ENCODE measurements at places on chromosomes 12 and 14.

GRCh38 chr12:4270016-4270830 lies 3.3 kb upstream of the CCND2 start:
- no peak for DNase-seq

- no peak for DNase-seq
Observed at GRCh38 chr12:57177354-57177753, 29.9 kb upstream of the LRP1-AS start.

- no peak for DNase-seq
Observed at GRCh38 chr14:35998303-35998702, 172.2 kb downstream of the BRMS1L start.

GRCh38 chr14:66498311-66498710 lies 9.6 kb upstream of the GPHN start:
- DNase-seq: no peak

DNA sequence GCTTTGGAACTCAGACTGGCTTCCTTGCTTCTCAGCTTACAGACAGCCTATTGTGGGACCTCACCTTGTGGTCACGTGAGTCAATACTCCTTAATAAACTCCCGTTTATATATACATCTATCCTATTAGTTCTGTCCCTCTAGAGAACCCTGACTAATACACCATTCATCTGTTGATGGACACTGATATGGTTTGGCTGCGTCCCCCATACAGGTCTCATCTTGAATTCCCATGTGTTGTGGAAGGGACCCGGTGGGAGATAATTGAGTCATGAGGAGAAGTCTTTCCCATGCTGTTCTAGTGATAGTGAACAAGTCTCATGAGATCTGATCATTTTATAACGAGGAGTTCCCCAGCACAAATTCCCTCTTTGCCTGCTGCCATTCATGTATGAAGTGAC lies 57.0 kb downstream of the OTOGL start:
- no peak for DNase-seq

DNA sequence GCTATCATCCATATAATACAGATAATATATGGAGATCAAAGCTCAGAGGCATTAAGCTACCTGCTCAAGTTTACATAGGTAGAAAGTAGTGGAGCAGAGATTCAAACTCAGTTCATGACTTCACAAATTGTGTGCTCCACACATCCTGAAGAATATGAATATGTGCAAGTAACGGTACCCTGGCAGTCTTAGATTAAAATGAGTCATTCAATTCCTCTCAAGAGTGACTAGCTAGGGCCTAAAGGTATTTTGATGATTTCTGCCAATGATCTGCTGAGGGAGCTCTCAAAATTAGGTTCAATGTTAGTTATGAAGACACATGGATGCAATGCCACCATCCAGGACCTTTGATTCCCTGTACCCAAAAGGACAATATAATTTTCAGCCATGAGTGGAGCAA lies 58.9 kb downstream of the GRIP1 start:
- peak; percentile 28 for DNase-seq

Data from common myeloid progenitor, CD34-positive (primary cell).